CD4-positive, alpha-beta memory T cell (primary cell): ENCODE measurements at places on chromosomes 2 and 18.
A peak's percentile ranks its signal among the peaks of the same experiment; 100 is the strongest.

DNA sequence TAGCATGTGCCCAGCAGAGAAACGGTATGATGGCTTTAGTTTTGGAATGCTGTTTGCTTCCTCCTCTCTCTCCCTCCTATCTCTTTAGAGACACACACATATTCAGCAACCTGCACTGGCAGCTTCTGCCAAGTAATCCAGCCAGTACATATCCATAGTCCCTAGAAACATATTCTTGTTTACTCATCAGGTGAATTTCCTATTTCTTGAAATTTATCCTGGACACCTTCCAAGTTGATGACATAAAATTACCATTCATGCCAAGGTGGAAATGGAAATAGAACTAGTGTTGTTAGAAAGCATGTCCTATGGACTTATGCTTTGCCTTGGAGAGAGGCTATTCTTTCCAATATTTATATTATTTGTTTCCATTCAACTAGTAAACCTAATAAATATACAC lies 50.9 kb upstream of the RGPD4 start:
- no peak for DNase-seq

DNA sequence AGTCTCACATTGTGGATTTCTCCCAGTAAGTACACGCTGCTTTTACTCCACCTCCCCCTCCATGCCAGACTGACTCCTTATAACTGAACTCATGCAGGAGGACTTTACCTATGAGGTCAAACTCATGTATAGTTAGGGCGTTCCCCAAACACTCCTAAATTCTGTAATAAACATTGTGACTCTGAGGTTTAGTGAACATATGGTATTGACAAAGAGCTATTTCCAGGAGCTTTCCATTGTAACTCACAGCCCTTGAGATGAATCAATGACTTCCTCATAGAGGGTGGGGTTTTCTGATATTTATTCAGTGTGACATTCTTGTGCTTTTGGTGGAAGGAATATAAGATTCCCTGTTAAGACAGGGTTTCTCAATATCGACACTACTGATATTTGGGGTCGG lies 337.4 kb upstream of the SLC14A2 start:
- no peak for DNase-seq

GRCh38 chr2:33134086-33134771 lies 187.5 kb downstream of the LTBP1 start:
- no peak for DNase-seq

GRCh38 chr2:218458598-218458997 lies 39.7 kb downstream of the VIL1 start:
- no peak for DNase-seq

DNA sequence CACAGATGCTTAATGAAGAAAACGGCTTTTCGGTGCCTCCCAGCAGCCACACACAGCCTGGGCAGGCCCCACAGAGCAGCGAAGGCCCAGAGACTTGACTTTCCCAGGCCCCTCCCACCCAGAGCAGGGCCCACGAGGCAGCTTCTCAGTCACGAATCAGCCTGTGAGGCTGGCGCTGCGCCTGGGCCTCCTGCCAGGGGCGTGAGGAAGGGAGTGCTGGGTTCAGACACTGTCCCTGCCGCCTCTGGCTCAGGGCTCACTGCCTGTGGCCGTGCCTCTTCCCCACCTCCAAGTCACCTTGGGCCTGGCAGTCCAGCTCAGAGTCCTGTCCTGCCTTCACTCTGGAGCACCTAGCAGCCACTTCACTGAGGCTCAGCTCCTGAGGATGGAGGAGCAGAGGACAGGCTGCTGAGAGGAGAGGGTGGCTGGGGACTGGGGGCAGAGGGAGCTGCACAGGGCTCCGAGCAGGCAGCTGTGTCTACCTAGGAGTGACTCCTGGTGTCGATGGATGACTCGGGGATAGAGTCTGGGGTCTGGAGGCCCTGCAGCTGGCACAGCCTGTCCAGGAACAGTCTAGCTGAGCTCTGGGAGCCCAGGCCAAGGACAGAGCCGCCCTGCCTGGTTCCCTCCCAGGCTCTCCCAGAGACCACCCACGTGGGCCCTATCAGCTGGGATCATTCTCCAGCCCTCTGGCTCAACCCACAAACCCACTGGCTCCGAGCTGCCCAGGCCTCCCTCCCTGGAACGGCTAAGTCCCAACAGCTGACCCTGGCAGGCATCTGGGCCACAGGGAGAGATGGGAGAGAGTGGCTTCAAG lies 36.4 kb upstream of the FOSL2 start:
- peak; percentile 38 for DNase-seq

DNA sequence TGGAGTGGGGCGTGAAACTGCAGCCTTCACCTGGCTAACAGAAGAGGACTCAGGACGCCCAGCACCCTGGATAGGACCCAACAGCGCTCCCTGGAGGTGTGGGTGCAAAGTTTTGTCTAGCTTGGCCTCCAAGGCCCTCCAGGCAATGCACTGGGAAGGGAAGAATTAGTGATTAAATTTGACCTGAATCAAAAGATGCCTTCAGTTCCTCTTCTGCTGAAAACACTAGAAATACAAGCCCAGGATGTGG lies 779 bp upstream of the TRIB2 start:
- DNase-seq, result peak; percentile 81

- DNase-seq, result no peak
Observed at GRCh38 chr18:34840256-34840826, 130.2 kb downstream of the DTNA start.

DNA sequence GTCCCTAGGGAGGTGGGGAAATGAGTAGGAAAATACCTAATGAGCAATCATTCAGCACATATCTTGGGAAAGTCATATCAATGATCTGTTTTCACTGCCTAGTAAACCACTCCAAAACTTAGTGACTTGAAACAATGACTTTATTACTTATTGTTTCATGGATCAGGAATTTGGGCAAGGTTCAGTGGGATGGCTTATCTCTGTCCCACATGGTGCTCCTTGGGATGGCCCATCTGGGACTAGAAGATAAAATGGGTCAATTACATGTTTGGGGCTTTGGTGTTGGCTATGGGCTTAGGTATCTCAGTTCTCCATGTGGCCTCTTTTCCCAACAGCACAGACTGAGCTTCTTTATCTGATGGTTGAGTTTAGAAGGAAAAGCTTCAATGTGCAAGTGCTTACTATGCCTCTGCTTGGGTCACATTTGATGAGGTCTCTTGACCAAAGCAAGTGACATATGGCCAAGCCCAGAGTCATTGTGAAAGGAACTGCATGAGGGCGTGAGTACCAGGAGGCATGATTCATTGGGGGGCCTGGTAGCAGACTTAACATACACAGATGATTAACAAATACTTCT lies 218.1 kb upstream of the TNP1 start:
- no peak for DNase-seq

DNA sequence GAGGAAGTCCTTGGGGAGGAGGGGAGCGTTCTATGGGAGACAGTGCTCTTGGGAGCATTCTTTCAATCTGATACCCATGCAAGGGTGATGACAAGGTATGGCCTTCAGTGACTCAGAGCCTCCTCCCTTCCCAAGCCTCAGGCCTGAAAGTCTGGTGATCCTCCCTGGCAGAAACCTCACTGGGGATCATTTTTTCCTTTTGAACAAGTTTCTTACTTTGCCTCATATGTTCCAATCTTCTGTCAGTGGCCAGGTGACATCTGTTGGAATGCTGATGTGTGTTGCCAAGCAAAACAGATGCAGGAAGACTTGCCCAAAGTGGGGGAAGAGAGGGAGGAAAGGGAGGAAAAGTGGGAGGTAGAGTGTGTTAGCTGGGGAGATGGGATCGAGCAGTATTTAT lies 224.8 kb downstream of the NEDD4L start:
- DNase-seq, result no peak

DNA sequence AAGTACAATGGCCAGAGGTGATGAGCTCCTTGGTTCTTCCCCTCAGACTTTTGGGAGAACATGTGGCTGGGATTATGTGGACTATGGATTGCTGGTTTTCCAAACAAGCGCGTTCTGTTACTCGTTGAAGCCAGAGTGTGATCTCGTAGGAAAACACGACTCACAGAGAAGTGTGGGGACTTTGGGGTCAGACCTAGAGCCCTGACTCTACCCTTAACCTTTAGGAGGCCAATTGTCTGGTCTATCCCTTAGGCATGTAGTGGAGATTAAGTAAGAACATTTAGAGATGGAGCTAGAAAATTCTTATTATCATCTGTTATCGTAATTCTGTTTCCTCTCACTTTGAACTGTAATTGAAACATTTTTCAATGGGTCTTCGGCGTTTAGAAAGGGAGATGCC lies 35.8 kb downstream of the BCL2L11 start:
- DNase-seq, result no peak

DNA sequence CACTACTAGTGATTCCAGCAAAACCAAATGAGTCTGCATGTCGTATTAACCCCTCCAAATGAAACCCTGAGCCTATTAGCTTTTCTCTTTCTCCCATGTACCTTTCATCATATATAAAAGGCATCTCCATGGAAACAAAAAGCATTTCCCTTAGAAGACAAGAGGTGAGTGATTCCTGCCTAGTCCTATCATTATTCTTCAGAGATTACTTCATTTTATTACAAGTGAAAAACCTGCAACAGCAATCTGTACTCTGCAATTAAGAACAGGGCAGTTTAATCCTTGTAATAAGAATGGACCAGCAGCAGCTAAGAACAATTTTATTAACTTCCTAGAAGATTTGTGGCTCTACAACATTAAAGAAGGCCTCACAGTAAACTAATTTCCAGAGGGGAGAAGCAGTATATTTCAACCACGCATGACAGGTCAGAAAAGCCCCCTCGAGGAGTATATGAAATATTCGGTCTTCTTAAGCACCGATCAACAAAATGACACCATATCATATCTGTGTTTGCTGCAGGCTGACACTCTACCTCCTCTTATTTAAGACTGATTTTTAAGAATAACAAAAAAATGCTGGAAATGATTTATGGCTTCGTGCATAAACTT lies 132.3 kb upstream of the TFPI start:
- DNase-seq, result no peak

DNA sequence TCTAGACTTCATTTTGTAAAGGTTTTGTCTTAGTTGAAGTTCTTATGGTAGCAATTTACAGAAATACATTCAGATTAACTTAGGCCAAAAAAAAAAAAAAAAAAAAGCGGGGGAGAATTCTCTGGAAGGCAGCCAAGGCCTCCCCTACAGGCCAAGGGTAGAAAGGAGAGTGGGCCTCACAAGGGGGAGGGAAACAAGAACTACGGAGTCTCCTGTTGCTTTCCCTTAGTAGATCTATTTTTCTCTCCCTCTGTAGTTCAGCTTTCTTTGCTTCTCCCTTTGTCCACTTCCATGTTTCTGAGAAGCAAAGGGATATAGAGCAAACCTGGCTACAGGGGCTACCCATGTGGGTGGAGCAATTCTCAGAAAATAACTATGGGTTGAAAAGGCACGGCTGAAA lies 2.4 kb upstream of the STK11IP start:
- DNase-seq, result no peak

DNA sequence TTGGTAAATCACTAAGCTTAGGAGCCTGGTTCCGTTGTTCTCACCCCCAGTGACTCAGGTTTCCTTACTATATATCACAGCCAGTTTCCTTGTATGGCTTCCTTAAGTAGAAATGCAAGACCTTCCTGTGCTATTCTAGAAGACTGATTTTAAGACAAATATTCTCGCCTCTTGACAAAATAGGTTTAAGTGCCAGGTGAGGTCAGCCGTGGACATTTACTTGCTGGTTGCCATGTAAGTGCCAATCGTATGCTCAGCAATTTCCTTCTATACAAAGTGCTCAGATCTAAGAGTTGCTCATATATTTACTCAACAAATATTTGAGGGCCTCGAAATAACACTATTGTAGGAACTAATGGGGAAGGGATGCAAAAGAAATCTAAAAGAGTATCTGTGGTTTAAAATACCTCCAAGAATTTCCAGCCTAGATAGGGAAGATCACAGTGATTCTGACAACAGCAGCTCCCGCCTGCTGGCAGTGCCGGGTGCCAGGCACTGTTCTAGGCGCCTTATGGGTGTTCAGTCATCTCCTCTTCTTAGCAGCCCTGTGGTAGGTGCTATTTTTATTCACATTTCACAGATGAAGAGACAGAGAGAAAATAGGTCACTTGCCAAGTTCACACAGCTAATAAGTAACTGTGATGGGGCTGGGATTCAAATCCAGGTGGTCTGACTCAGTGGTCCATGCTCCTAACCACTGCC lies 95.3 kb upstream of the B3GNT7 start:
- DNase-seq, result no peak

- DNase-seq, result no peak
Observed at GRCh38 chr2:8501061-8501720, 180.7 kb upstream of the ID2 start.

DNA sequence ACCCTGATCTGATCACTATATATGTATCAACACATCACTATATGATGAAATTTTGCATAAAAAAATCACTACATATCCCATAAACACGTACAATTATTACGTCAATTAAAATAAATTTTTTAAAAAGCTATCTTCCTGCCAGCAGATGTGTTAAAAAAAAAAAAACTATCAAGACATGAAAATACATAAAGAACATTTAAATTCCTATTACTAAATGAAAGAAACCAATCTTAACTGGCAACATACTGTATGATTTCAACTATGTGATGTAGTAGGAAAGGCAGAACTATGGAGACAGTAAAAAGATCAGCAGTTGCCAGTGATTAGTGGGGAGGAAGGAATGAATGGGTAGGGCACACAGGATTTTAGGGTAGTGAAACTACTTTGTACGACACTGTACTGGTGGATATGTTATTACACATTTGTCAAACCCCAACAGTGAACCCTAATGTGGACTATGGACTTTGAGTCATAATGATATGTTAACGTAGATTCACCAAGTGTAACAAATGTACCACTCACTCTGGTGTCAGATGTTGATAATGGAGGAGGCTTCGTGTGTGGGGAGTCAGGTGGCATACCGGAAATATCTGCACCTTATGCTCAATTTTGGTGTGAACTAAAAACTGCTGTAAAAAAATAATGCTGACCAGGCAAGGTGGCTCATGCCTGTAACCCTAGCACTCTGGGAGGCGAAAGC lies 27.4 kb downstream of the USP34 start:
- DNase-seq, result no peak

GRCh38 chr2:75238670-75239330 lies 39.5 kb upstream of the TACR1 start:
- no peak for DNase-seq

DNA sequence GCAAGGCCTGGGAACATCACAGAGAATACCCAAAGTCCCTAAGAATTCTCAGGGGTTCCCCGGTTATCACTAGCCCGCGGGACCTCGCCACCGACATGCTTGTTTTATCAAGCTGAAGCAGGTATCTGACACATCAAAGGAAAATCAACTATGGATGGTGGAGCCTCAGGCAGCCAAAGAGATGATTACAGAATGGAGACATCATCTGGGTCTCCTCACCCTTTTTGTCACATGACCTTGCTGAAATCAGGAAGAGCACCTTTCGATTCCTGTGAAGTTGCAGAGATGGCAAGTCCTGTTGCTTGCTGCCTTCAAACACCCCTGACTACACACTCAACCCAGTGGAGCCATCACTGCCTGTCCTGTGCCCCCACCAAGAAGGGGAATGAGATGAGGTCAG lies 19.2 kb upstream of the CAB39 start:
- DNase-seq, result no peak

GRCh38 chr2:181185948-181186347 lies 205.5 kb downstream of the UBE2E3 start:
- DNase-seq, result no peak
